ENCODE measurements at places on chromosomes 2 and 18. TPM values are rescaled to one million over a fixed set of nuclear protein-coding genes. Genes with fewer than 3 reads are reported as not detected.

- DNase-seq = peak; percentile 46
Measured at GRCh38 chr2:174752403-174753037, 11.8 kb downstream of the CHRNA1 start.

DNA sequence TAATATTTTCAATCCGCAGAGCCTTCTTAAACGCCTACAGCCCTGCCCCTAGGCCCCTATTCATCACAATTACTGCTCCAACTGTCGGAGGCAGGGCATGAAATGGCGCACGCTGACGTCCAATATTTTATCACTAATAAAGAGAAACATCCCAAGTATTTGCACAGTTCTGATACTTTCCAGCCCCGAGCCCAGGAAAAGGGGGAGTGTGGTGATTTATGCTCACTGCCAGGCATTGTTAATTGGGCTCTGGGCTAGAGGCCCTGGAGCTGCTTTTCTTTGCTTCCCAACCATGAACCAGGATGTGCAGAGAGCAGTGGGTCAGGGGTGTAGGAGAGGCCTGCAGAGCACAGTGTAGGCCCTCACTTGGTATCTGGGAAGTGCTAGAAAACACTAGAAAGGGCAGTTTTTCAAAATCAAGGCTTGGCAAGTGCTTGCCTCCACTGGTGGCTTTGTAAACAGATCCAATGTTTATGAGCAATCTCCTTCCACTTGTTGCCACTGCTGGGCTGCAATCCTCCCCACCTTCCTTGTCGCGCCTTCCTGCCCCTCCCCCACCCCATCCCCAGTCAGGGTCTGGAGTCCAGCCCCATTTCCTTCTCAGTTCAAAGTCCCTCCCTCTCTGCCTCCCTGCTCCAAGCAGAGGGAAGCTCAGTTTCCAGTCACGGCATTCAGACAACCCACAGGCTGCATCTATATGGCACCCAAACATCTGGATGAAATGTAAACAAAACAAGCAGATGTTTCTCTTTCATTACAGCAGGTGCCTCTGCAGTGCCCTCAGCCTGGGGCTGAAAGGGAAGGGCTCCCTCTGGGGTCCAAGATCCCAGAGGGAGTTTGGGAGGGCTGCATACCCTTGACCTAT lies 83.9 kb upstream of the PKDCC start:
- no peak for DNase-seq

- no peak for DNase-seq
Measured at GRCh38 chr2:54672590-54673456, 50.6 kb upstream of the EML6 start.

DNA sequence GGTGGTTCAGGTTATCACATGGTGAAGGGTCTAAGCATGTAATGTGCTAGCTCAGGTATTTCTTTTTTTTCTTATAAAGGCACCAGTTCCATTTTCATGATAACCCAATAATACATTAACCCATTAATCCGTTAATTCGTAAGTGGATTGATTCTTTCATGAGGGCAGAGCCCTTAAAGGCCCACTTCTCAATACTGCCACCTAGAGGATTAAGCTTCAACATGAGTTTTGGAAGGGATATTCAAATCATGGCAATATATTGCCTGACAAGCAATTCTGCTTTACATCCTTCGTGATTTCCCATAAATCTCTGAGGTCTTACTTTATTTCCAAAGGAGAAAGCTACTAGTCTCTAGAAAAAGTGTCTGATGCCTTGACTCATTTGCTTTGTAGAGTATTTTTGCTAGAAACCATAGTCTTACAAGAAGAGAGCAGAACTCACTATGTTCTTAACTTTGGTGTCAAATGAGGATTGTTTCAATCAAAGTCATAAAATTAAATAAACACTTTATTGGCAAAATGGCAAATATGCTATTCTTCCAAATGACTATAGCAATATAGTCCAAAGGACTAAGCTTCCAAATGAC lies 271.3 kb downstream of the KCNS3 start:
- peak; percentile 49 for DNase-seq

The SOX11 gene
- total RNA-seq = not detected
